ENCODE measurements at places on chromosomes 2 and 18. TPM values are rescaled to one million over a fixed set of nuclear protein-coding genes. Genes with fewer than 3 reads are reported as not detected.

Gene TBR1
- 0.10 TPM for total RNA-seq

Gene LYPD6B
- not detected for total RNA-seq

Gene ERICH2
- not detected for total RNA-seq

Gene ZBTB7C
- total RNA-seq: not detected

Gene MAP3K19
- total RNA-seq: not detected

Gene CASP8
- 129 TPM for total RNA-seq

Gene HRH4
- 0.42 TPM for total RNA-seq
